ENCODE measurements at places on chromosomes 1 and 21.

DNA sequence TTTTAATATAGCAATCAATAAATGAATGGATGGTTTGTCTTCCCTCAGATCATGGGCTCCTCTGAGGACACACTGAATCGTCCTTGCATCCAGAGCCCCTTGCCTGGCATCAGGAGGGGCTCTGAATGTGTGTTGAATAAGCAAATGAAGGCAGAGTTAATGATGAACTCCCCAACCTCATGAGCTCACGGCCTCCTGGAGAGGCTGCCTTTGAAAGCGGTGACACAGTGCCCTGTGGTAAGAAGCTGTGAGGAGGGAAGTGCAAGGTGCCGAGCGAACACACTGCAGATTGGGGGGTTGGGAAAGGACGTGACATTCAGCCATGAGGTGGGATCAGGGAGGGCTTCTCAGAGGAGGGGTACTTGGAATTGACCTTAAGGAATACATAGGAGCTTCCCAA is 3.2 kb upstream of the PARS2 start:
- DNase-seq: no peak

DNA sequence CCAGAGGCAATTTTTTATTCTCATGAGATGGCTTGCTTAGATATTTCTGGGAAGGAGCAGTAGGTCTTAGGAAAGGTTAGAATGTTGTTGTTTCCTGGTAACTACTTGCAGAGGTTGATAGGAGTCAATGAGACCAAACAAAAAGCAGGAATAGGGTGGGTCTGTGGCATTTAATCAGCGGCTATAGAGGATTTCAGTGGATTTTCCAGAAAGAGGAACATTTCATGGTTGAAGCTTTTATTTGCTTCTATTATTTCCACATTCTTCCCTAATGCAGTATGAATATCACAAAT is 111.3 kb upstream of the PALMD start:
- DNase-seq: no peak

GRCh38 chr1:44323947-44324346 is 31.1 kb downstream of the ERI3 start:
- no peak for DNase-seq

DNA sequence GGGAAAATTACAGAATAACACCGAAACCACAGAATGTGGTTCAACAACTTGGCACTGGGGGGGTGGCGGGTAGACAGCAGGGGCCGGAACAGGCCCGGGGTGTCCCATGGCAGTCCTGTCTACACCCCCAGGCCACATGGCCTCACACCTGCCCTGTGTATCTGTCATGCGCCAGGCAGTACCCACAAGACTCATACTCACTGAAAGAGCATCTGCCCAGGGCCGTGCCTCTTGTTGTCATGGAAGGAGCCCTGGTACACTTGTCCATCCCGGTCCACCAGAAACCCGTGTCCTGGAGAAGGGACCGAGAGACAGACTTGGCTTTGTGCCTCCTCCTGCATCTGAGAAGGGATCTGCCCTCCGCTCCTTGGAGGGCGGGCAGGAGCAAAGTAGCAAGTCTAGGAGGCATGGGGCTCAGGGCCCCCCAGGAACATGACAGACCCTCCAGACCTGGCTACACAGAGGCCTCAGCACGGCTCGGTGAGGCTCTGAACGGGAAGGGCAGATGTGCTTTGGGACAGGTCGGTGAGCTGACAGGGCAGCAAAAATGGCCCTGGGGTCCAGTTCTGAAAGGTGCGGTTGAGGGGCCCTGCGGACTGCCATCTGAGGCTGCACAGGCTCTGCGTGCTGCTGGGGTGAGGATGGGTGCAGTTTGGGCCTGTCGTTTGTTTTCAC is 5.6 kb downstream of the MORN1 start:
- DNase-seq: no peak

- no peak for DNase-seq
These were observed 97.4 kb upstream of the GCLM start for GRCh38 chr1:94006604-94007003.

GRCh38 chr1:43292216-43292615 is 6.8 kb upstream of the C1orf210 start:
- no peak for DNase-seq

DNA sequence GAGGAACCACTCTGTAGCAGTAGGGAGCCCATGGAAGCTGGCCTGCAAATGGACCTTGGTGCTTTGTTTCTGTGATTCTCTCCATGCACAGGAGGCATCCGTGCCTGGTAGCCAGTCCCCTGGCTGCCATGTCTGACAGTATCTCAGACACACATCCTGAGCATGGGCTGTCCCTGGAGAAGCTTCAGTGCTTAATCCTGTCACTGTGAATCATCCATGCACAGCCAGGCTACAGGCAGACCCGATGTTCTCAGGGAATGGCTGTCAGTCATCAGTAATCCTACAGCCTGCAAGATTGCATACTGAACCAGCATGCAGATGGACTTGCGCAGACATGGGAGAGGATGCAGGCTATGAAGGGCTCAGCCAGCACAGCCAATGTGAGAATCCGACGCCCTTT is 606.3 kb upstream of the PLXNA2 start:
- DNase-seq: no peak

GRCh38 chr1:18798946-18799345 is 60.5 kb downstream of the TAS1R2 start:
- no peak for DNase-seq

- DNase-seq: no peak
These were observed 39.0 kb upstream of the PPP1R15B start for GRCh38 chr1:204450461-204451257.

DNA sequence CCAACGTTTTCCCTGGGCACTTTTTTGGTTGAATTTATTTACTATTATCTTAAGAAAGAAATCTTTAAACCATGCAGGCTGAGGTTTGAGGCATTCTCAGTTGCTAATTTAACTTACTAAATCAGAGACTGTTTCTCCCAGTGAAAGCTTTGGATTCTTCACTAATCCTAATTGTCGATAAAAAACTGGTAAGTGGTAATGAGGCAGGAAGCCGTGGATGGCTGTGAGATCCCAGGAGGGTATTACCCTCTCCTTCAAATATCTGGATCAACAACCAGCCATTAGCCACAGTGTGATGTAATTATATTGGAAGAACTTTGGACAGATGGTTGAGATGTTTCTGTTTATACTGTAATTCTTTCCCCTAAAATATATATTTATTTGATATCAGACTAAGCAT is 485.0 kb downstream of the DISC1 start:
- no peak for DNase-seq

GRCh38 chr21:25031750-25032149 is 575.5 kb downstream of the MRPL39 start:
- no peak for DNase-seq

DNA sequence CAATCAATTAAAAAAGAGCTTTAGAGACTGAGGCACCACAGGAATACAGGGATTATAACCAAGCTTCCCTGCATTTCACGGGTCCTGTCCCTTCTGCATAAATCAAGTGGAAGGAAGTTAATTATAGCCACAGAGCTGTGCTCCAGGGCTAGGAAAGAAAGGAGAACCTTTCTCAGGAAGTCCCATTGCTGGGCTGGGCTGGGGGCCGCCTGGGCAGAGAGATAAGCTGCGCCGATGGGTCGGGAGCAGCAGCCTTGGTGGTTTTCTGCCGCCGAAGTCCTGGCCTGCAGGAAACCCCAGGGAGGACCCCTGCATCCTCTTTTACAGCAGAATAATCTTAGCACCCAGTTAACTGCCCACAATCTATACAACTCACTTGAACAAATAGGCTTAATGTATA is 12.6 kb upstream of the CD34 start:
- no peak for DNase-seq

GRCh38 chr21:16309250-16309971 is 579.6 kb downstream of the USP25 start:
- no peak for DNase-seq

- no peak for DNase-seq
These were observed 6.6 kb upstream of the TRAF3IP3 start for GRCh38 chr1:209749205-209749604.

DNA sequence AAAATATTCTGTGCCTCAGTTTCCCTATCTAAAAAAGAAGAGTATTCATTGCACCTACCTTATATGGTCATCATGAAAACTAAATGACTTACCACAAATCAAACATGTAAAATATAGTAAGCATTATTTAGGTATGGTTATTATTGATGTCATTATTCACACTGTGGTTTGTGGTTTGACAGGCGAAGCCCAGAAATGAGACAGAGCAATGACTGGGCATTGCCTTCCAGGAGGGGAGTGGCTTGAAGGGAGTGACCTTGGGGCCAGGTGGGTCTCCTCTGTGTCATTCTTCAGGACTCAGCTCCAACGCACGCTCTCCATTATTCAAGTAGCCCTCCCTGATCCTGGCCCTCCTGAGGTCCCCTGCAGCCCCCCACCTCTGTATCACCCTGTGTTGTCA is 133.7 kb downstream of the DMRTA2 start:
- DNase-seq: no peak

DNA sequence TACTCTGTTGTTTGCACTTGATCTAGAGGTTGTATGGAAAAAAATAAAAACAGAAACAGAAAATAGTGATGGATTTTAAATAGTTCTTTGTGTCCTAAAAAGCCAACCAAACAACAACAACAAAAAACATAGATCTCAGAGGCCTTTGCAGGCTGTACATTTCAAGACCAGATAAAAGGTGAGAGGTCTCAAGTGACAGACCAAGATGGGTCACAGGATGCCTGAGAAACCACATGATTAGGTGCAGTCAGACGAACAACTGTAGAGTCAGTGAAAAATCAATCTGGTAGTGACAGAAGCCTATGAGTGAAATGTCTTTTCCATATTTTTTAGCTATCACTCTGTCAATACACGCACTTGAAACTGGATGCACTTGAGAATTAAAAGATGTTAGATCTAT is 193.5 kb upstream of the SAMSN1 start:
- DNase-seq: no peak

GRCh38 chr21:38041493-38041892 is 125.2 kb upstream of the KCNJ6 start:
- no peak for DNase-seq

DNA sequence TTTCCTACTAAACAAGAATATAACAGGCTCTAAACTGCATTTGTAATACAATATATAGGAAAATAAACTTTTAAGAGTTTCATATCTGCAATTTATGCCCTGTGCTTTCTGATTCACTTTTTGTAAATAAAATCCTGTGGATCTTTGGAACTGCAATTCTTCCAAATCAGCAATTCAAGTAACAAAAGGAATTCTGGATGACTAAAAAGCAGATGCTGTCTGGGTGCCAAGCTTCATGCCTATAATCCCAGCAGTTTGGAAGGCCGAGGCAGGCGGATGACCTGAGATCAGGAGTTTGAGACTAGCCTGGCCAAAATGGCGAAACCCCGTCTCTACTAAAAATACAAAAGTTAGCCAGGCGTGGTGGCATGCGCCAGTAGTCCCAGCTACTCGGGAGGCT is 6.3 kb downstream of the NME7 start:
- DNase-seq: no peak

DNA sequence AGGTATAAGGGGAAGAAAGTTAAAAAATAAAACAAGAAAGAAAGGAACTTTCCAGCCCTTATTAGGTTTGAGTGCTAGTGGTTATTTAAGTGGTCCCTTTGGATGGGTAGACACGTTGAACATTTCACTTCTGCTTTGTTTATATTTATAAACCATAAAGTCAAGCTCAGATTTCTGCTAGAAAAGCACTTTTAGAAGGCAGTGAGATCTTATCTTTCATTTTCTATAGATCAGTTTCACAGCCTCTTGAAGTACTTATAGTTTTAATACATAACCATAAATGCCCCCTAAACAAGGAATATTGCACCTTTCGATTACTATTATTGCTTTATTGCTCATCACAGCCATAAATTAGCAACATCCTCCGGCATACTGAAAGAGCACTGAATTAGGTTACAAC is 446.8 kb upstream of the PLXNA2 start:
- DNase-seq: no peak

DNA sequence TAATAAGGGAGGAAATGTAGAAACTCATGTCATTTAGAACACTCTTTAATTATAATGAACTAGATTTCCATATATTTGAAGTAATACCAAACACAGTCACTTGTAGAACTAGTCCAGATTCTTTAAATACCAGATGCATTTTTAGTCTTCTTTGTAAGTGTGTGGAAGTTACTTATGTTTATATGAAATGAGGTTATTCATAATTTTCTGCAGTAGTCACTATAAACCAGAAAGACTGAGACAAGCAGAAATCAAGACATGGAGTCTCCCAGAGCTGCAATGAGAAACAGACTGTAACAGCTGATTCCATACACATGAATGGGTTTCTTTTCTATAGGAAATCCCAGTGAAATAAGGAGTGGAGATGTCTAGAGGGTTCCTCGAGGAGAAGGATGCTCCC is 216.6 kb upstream of the ZP4 start:
- DNase-seq: no peak

- DNase-seq: no peak
These were observed 242.8 kb downstream of the CRB1 start for GRCh38 chr1:197510691-197511378.

- no peak for DNase-seq
These were observed 18.9 kb upstream of the NKAIN1 start for GRCh38 chr1:31258581-31258980.

DNA sequence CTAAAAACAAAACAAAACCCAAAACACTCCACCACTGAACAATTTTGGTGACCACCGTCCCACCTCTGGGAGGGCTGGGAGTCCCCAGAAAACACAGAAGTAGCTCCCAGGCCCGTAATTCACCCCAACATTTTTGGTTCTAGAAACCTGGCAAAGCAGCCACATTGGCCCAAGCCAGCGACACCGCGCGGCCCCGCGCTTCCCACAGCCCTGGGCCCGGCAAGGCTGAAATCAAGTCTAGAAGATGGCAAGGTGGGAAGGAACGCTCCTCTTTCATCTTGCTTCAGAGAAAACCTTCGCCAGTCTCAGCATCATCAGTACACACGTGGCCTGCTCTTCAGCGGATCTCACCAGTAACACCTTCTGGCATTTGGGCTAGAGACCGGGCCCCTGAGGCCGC is 35.9 kb upstream of the NID1 start:
- no peak for DNase-seq

DNA sequence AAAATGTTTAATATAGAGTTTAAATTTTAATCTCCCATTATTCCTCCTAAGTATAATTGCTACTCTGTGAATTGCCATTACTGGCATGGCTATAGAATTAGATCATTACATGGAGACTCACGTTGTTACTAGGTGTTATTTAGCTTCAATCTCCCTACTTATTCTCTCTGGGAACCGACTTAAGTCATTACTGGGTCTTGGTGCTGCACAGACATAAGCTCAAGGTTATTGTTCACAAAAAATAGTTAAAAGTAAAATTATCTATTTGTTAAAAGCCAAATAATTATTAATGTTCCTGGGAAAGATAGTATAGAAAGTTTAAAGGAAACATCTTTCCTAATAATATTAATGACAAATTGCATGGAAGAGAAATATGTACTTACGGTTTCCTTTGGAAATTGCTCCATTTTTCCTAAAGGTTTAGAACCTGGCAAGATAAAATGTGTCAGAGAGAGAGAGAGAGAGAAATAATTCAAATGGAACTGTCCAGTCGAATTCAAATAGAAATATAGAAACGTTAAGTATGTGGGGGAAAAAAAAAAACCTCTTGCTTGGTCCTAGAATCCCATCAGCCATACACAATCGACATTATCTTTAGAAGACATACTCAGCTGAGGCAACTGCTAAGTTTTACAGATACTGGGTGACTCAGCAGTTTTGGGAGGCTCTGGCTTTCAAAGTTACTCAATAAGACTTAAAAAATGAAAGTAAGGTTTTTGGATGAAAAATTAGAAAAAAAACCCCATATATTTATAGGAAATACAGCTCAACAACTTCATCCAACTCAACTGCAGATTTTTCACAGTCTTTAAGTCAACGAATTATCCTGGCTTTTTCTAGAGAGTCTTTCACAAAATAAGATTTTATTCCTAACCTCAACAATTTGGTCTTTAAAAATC is at the start of gene SPTA1:
SPTA1 (minus strand) TSS at position 605 of the 899 bp plus-strand sequence; CDS start at position 407, 198 bp downstream.
- no peak for DNase-seq

Measured in SW 1271 (cell line).